Activated CD4-positive, alpha-beta T cell treated with anti-CD3 and anti-CD28 coated beads, Interleukin-2, amount 50 U/mL, for 1 hour (primary cell): ENCODE measurements at places on chromosomes 16 and 17.
A peak's percentile ranks its signal among the peaks of the same experiment; 100 is the strongest.

- DNase-seq: no peak
These were observed 12.0 kb upstream of the KRT19 start for GRCh38 chr17:41539979-41540701.

DNA sequence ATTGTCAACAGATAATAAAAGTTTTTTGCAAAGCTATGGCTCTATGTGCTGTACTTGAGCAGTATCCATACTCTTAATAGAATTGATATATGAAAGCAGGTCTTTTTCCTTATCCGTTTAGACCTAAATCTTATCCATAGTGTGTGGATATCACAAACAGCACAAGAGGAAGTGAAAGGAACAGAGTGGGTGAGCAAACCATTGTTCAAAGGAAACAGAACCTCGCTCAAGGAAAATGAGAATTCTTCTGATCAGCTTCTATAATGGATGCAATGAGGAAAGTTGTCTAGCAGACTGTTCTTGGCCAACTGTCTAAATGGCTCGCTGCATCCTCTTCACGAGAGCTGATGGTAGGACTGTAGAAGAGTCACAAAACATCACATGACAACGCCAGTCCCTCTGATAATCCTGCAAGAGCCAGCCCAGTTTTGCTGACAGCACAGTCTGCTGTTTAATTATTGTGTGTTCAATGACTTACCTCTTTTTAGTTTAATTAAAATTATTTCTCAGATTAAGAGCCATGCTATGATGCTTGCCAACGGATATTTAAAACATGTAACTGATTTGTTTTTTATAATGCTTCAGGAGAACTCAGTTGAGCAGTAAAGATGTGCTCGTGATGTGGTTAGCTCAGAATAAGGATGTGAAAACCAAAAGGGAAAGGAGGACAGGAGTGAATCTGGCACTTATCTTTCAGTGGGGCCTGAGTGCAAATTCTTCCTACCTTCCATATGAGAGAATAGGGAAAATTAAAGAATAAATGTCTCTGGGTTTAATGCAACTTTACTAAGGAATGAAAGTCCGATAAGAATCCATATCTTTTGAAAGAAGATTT, 38.5 kb downstream of the WWOX start:
- no peak for DNase-seq

DNA sequence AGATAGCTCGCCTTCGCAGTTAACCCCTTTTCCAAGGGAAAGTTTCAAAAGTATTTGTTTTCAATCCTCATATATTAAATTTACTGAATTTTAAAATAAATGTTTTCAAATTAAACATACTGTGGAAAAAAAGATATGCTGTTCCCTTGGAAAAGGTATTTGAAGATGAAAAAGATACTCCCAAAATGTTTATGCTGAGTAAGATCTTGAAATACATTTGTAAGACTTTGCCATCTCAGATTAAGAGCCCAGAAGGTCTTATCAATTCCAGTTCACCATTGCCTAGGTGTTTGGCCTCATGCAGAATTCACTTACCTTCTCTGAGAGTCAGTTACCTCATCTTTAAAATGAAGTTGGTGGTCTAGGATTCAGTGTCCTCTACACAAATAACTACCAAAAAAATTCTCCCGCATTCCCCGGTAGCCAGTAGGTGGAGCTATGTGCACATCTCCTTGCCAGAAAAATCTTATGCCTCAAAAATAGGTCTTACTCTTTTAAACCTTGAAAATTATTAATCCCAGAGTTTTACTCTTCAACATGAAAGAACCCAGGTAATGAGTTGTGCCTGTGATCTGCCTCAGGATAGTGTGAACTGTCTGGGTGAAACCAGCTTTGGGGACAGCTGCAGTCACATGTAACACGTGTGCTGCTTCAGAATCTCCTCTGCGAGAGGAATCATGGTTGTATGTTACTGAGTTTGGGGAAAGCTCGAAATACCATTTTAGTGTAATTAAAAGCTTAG, 178.3 kb downstream of the MRTFB start:
- DNase-seq: peak; percentile 40

GRCh38 chr16:3732171-3732570, 14.8 kb upstream of the TRAP1 start:
- no peak for DNase-seq

GRCh38 chr17:35879773-35880654, at the start of gene CCL5:
Gene CCL5 (minus strand): TSS chr17:35880360.
- no peak for DNase-seq

GRCh38 chr17:29368926-29369325, 21.2 kb upstream of the TAOK1 start:
- DNase-seq: no peak

DNA sequence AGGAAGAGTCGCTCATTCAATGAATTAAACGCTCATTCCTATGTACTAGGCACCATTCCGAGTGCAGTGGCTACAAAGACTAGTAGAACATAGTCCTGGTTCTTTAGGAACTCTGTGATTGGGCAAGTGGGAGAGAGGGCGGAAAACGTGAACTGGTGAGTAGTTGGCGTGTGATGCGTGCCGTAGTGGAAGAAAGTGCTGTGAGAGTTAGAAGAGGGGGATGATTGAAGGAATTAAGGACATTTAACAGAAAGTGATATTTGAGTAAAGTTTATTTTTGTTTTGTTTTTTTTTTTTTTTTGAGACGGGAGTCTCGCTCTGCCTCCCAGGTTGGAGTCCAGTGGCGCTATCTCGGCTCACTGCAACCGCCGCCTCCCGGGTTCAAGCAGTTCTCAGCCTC, 7.9 kb upstream of the SLFN14 start:
- DNase-seq: peak; percentile 31
